Stimulated activated CD4-positive, alpha-beta T cell treated with anti-CD3 and anti-CD28 coated beads, TNF-alpha, amount 100 ng/mL, for 1 hour (primary cell): ENCODE measurements at places on chromosomes 3 and 15.

DNA sequence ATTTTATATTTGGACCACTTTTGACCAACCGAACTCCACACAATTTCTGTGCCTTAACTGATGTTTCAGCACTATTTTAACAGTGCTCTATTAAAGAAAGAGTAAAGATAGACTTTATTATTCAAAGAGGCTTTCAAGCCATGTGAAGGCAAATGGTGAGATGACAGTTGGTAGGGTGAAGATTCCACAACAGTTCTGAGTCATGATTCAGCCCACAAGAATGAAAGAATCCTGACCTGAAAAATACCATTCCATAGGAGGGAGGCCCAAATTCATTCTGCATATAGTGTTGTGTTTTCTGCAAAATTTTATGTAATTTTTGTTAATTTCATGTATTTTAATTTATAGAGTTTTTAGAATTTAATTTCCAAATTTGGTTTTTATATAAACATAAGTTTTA lies 135.6 kb upstream of the STAC start:
- DNase-seq = no peak

- no peak for DNase-seq
Observed at GRCh38 chr15:48935236-48935635, 28.5 kb downstream of the SHC4 start.

GRCh38 chr3:15206662-15207576 lies 873 bp downstream of the CAPN7 start:
- DNase-seq = no peak

GRCh38 chr3:45759851-45760250 lies 36.5 kb downstream of the SLC6A20 start:
- DNase-seq = no peak

DNA sequence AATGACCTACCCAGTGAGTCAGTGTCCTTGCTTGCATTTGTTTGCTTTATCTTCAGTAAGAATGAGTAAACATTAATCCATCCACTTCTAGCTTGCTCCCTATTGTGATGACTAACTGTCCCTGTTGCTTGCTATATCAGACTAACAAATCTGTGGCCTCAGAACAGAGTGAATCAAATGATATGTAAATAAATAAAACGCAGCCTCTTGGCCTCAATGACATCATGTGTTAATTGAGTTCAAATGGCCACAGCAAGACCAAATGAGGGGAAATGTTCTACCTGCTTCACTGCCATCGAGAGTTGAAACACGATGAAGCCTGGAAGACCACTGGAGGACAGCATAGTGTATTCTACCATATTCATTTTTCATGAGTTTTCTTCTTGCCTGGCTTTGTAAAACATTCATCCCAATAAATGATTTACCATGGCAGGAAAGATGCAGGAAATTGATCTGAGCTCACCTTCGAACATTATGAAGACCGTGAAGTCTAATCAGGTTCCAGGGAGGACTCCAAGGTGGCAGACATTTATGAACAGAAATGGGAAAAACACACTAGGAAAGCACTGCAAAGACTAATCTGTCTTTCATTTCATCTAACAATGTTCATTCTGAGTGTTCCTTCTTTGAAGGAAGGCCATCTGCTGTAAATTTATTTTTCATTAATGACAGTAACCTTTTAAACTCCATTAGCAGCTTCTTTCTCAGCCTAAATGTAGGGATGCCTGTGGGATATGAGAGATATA lies 1144.5 kb downstream of the TUSC7 start:
- DNase-seq = no peak

DNA sequence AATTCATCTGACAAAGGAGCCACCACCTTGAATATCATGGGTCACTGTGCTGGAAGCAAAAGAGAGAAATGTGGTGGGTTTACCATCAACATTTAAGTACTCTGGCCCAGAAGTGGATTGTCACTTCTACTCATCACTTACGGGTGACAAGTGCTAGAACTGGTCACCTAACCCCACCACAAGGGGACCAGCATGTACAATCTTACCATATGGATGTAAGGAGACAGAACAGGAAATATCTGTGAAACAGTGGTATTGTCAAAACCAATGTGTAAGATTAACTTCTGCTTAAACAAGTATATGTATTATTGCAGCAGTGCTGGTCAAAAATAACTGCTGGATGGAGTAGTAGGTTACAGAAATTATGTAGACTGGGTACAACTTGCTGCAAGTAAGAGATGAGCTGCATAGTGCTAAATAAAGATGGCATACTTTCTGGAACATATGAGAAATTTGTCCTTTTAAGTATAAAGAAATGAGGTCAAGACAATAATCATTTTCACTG lies 171.8 kb downstream of the POTEB3 start:
- DNase-seq = no peak

DNA sequence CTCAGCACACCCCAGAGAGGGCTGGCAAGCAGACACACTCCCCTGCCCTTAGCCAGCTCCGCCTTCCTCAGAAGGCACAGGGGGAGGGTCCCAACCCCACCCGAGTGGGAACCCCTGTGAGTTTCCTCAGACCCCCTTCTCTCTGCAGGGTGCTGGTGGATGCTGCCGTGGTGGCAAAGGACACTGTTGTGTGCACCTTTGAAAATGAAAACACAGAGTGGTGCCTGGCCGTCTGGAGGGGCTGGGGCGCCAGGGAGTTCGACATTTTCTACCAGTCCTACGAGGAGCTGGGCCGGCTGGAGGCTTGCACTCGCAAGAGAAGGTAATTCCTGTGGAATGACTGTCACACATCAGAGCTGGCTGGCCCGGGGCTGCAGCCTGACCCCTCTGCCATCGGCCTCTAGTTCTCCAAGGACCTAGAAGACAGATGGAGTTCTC lies 149.4 kb downstream of the LRRK1 start:
- DNase-seq = no peak

GRCh38 chr15:51623386-51623938 lies 891 bp upstream of the DMXL2 start:
- no peak for DNase-seq

- no peak for DNase-seq
Observed at GRCh38 chr15:98522127-98522526, 126.2 kb upstream of the IGF1R start.

- DNase-seq = no peak
Observed at GRCh38 chr3:132564070-132564465, 33.0 kb upstream of the ACKR4 start.

DNA sequence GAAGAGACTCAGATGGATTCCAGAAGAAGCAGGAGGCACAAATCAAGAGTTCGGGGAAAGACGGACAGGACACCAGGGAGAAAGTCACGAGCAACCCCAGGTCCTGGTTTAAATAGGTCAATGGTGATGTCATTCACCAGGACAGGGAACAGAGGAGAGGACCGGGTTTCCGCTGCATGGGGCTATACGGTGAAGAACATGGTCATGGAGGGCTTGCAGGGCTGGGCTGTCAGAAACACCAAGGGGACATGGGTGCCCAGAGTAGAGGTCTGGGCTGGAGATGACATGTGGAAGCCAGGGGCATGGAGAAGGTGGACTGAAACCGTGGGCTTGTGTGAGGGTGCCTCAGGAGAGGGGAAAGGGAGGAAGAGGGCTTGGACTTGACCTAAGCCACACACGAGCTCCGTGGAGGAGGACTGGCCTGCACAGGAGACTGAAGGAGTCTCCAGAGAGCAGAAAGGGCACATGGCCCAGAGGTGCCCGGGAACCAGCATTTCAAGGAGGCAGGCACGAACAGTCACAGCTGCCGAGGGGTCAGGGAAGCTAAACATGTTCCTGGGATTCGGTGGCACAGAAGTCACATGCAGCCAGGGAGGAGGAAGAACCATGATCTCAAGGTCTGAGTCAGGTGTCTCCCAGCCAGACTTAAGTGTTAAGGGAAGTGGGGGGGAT lies 54.2 kb upstream of the RPL32 start:
- no peak for DNase-seq

- no peak for DNase-seq
Observed at GRCh38 chr3:177860184-177860583, 662.9 kb upstream of the TBL1XR1 start.

DNA sequence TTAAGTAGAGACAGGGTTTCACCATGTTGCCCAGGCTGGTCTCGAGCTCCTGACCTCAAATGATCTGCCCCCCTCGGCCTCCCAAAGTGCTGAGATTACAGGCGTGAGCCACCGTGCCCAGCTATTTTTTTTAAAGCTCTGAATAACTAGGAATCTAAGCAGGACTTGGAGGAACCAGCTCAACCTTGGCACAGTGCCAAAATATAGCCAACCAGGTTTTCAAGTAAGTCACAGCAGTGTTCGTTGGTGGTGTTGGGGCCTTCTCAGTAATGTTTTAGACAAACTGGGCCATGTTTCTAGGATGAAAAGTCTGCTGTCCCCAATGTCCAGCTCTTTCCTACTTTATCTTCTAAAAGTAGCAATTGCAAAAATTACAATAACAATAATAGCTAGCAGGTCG lies 6.4 kb upstream of the ADAM10 start:
- no peak for DNase-seq

- DNase-seq = no peak
Observed at GRCh38 chr3:9970020-9970652, 16.5 kb downstream of the EMC3 start.
